Natural killer cell treated with Interleukin-12 subunit alpha and Interleukin-12 subunit beta and Interleukin-15 and Interleukin-18, amount 100 ng/mL, for 72 hours (primary cell): ENCODE measurements at places on chromosomes 7 and 10.
A peak's percentile ranks its signal among the peaks of the same experiment; 100 is the strongest.

DNA sequence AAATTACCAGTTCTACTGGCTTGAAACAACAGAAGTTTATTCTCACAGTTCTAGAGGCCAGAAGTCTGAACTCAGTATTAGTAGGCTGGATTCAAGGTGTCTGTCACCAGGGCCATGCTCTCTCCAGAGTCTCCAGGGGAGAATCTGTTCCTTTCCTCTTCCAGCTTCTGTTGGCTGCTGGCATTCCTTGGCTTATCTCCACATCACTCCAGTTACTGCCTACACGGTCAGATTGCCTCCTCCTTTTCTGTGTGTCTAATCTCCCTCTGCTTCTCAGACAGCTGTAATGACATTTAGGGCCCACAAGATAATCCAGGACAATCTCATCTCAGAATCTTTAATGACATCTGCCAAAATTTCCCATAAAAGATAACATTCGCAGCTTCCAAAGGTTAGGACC is 36.6 kb downstream of the MAPK8 start:
- DNase-seq: no peak

DNA sequence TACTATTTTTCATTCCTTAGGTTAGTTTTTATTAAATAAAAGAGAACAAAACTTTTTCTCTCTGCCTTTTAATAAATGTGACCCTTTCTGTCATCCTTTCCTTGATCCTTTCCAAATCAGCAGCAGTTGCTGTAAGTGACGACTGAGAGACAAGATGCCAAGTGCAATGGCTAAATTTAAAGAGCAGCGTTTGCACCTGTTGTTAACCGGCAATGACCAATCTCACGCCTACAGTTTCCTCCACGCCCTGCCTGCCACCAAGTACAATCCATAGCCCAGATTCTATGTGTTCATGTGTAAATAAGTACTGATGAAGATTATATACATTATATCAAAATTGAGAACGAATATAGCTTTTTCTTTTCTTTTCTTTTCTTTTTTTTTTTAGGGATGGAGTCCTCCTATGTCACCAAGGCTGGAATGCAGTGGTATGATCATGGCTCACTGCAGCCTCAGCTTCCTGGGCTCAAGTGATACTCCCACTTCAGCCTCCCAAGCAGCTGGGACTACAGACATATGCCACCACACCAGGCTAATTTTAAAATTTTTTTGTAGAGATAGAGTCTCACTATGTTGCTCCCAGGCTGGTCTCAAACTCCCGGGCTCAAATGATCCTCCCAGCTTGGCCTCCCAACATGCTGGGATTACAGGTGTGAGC is 6.5 kb upstream of the MCU start:
- no peak for DNase-seq

- no peak for DNase-seq
These were observed 66.6 kb downstream of the GLCCI1 start for GRCh38 chr7:8035192-8035591.

DNA sequence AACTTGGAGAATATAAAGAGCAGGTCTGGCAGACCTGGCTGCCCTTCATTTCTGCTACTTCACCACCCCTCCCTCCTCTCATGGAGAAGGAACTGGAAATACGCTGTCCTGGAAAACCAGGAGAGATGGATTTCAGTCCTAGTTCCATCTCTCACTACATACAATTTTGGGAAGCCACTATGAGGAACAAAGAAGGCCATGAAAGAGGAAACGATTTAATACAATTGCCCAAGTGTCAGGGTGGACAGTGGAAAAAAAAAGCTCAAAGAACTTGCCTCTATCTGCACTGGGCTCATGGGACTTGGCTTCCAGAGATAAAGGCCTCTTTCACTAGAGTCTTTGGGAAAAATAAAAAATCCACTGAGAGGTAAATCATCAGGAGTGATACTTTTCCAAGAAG is 561.7 kb downstream of the KCNMA1 start:
- DNase-seq: no peak

GRCh38 chr10:46518028-46518725 is 38.3 kb downstream of the GPRIN2 start:
- peak; percentile 56 for DNase-seq

DNA sequence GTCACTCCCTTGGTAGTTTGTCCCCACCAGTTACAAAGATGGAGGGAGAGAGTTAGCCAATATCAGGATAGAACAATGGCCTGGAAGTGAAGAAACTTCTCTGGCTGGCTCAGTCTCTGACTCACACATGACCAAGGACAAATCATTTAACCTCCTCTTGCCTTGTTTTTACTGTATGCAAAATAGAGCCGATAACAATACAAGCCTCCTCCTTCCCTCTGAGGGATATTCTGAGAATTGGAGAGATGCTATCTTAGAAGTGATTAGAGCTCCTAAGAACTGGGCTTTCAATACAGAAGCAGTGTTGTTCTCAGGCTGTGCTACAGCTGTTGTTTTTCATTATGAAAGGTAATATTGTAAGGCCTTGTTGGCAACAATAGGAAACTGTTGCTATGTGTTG is 87.7 kb upstream of the EGR2 start:
- no peak for DNase-seq
